ENCODE measurements at places on chromosomes 2 and 18. TPM values are rescaled to one million over a fixed set of nuclear protein-coding genes. Genes with fewer than 3 reads are reported as not detected.
A peak's percentile ranks its signal among the peaks of the same experiment; 100 is the strongest.

GRCh38 chr2:217085543-217085942 is 225.7 kb upstream of the TNP1 start:
- no peak overlapping the region for H3K4me3 ChIP-seq
- no peaks in the 10 kb centered on the region for H3K36me3 ChIP-seq
- DNase-seq, result no peak
- no peaks in the 10 kb centered on the region for H3K4me1 ChIP-seq

DNA sequence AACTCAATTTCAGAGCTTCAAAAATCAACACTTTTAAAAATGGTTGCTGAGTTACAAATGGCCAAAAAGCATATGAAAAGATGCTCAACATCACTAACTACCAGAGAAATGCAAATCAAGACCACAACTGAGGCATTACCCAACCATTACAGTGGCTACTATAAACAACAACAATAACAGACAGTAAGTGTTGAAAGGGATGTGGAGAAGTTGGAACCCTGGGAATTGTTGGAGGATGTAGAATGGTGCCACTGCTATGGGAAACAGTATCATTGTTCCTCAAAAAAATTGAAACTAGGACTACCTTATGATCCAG is 173.3 kb upstream of the SPRED2 start:
- H3K36me3 ChIP-seq, result no peaks in the 10 kb centered on the region
- no peaks in the 10 kb centered on the region for H3K27me3 ChIP-seq
- no peak overlapping the region for H3K27ac ChIP-seq

DNA sequence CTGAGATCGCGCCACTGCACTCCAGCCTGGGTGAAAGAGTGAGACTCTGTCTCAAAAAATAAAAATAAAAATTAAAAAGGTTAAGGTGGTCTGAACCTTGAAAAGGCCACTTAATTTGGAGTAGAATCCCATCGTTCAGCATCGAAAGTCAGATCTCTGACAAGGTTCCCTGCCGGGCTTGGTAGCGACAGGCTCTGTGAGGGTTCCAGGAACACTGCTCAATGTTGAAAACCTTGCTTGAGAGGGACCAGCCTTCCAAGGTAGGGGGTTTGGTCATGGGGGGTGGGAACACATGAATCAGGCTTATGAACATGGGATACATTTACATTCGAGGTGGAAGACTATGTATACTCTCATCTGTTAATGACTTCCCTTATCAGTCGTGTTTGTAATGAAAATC is 232.2 kb downstream of the FHOD3 start:
- no peak overlapping the region for H3K4me3 ChIP-seq
- H3K27me3 ChIP-seq, result no peaks in the 10 kb centered on the region
- no peak for DNase-seq
- H3K4me1 ChIP-seq, result no peaks in the 10 kb centered on the region
- H3K27ac ChIP-seq, result no peak overlapping the region

DNA sequence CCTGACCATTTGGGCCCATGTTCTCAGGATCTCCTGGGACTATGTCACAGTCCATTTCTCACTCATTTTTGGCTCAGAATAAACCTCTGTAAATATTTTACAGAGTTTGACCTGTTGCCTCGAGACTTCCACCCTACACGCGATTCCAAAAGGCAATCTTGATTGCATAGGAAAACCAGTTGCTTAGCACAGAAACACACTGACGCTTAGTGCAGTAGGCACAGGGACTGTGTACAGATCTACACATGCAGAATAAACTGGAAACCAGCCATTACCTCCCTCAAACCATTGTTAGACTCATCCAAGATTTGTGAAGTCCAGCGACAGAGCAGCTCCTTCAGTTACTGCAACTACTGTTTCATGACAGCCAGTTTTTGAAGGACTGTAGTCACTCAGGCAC is 73.0 kb downstream of the NCKAP5 start:
- H3K4me3 ChIP-seq, result no peak overlapping the region
- no peak overlapping the region for H3K27ac ChIP-seq
- no peak for DNase-seq
- no peaks in the 10 kb centered on the region for H3K27me3 ChIP-seq
- no peaks in the 10 kb centered on the region for H3K36me3 ChIP-seq

- no peak for DNase-seq
- H3K27ac ChIP-seq, result peak overlapping the region; percentile 37
- no peaks in the 10 kb centered on the region for H3K27me3 ChIP-seq
Measured at GRCh38 chr2:26359886-26360473, 13.4 kb upstream of the ADGRF3 start.

- no peak overlapping the region for H3K4me3 ChIP-seq
- no peaks in the 10 kb centered on the region for H3K27me3 ChIP-seq
- no peak overlapping the region for H3K27ac ChIP-seq
- peaks cover 5% of the 10 kb centered on the region for H3K36me3 ChIP-seq
Measured at GRCh38 chr2:232076736-232077135, 115.2 kb downstream of the DIS3L2 start.

DNA sequence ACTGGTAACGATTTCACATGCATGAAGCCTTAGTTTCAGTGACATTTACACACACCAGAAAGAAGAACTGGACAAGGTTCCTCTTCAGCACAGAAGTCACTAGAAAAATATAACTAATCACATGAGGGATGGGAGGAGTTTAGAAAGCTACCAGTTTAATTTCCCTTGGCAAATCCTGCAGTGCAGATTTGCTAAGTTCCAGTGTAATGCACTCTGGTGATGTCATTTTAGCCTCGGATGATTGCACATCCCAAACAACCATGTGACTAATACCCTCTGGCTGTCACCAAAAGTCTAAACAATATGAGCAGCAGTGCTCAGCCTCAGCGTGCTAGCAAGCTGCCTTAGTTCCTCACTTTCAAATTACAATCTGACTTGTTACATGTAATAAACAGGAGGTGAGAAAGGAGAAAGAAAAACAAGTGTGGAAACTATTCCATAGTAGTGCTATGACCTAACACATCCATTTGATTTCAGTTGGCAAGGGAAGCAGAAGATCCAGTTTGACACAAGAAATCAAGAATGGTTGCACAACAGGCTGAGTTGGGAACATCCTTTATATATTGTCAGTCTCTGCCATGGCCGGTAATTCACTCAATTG is 35.3 kb upstream of the PPP1CB start:
- no peak overlapping the region for H3K4me3 ChIP-seq
- H3K27me3 ChIP-seq, result peaks cover 1% of the 10 kb centered on the region
- no peaks in the 10 kb centered on the region for H3K4me1 ChIP-seq
- H3K27ac ChIP-seq, result no peak overlapping the region

DNA sequence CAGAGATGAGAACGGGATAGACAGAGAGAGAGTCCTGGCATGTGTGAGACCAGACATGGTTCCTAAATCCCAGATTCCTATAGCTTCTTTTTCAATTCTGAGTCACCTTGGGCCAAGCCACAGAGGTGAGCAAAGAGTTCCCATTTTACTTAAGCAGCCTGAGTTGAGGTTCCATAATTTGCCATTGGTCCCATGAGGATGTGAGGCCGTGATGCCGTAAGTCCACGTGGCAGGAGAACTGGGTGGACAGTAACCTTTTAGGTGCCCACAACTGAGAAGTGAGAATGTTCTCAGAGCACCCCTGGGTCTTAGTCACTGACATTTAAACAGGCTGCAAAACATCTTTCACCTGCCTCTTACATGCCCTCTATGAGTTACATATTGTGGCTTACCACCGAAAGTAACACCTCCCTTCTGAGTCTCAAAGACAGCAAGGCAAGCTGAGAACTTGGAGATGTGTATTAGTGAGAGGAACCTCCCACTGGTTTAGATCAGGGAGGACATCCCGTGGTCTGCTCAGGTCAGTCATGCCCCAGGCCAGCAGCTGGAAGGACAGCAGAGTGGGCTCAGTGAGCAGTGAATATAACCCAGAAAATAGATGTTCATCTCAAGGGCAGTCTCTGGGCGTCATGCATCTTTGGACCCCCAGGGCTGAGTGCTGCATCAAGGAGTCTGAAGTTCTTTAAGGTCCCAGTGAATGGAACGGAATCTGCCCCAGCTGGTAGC is 127.9 kb upstream of the LGALSL start:
- H3K4me1 ChIP-seq, result peaks cover 35% of the 10 kb centered on the region
- no peak overlapping the region for H3K27ac ChIP-seq
- H3K27me3 ChIP-seq, result peaks cover 9% of the 10 kb centered on the region
- no peak for DNase-seq
- H3K4me3 ChIP-seq, result no peak overlapping the region

DNA sequence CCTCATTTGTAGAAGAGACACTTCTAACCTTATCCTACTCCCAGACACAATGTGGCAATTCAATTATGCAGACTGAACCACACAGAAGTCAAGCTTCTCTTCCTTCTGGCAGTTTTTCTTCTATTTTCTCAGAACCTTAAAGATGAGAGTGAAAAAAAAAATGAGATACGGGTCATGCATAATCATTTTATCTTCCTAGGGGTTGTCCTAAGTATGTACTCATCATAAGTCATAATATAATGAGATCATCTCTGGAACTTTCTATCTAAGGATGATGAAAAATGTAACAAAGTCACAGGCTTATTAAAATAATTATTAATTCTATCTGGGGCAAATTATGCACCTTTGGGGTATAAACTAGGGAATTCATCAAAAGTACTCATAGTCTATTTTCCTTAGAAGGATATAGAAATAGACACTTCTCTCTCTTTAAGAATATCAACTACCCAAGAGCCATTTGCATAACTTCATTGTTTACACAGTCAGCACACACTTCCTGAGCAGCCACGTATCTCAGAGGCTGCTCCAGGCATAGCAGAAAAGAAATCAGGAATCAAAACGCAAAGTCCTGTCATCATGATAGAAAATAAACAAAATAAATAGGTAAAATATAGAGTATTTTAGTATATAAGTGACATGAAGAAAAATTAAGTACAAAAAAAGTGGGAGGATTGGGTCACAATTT is 345.9 kb upstream of the SPHKAP start:
- no peak overlapping the region for H3K27ac ChIP-seq
- no peak for DNase-seq
- no peaks in the 10 kb centered on the region for H3K36me3 ChIP-seq
- no peak overlapping the region for H3K4me3 ChIP-seq

- H3K27me3 ChIP-seq, result peaks cover 4% of the 10 kb centered on the region
- no peak for DNase-seq
- no peak overlapping the region for H3K4me3 ChIP-seq
- no peaks in the 10 kb centered on the region for H3K36me3 ChIP-seq
Measured at GRCh38 chr2:177577075-177577474, 184.5 kb downstream of the AGPS start.

GRCh38 chr2:883803-884748 is 66.6 kb upstream of the SNTG2 start:
- no peaks in the 10 kb centered on the region for H3K27me3 ChIP-seq
- H3K4me3 ChIP-seq, result no peak overlapping the region
- H3K36me3 ChIP-seq, result no peaks in the 10 kb centered on the region
- peaks cover 13% of the 10 kb centered on the region for H3K4me1 ChIP-seq
- H3K27ac ChIP-seq, result no peak overlapping the region

DNA sequence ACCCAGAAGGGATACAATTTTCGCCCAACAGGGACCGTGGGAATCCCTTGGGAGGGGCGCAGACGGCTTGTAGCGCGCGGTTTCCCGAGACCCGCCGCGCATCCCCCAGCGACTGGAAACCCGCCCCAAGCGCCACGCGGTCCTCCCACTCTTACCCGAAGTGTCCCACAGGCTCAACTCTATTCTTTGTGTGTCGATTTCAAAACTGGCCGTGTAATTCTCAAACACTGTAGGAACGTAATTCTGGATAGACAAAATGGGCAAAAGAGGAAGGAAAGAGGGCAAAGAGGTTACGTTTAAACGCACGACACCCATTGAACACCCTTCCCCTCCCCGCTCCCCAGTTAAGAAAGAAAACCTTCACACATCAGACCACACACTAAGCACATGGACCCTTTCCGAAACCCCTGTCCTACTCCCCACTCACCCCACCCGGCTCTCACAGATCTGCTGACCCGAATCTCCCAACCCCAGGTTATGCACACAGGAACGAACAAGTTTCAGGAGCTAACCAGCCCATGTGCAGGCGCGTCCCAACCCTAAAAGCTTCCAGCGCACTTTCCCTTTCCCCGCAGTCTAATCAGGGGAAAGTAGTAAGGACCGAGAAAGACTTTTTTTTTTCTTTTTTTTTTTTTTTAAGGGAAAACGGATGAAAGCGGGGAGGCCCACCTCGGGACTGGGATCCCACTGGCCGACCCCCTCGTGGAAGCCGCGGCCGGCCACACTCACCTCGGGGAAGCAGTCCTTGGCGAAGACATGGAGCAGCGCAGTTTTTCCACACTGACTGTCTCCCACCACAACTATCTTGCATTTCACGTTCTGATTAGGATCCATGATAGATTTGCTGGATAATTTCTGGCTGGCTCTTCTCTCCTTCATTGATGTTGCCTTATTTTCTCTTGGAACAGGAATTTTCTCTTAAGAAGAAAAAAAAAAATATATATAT is 655 bp downstream of the RND3 start:
- peak overlapping the region; percentile 91 for H3K4me3 ChIP-seq
- H3K4me1 ChIP-seq, result peaks cover 17% of the 10 kb centered on the region
- DNase-seq, result peak; percentile 37
- H3K27me3 ChIP-seq, result peaks cover 10% of the 10 kb centered on the region
- no peaks in the 10 kb centered on the region for H3K36me3 ChIP-seq
- H3K27ac ChIP-seq, result peak overlapping the region; percentile 24

- H3K27me3 ChIP-seq, result peaks cover 4% of the 10 kb centered on the region
- no peak overlapping the region for H3K4me3 ChIP-seq
- H3K36me3 ChIP-seq, result no peaks in the 10 kb centered on the region
Measured at GRCh38 chr18:23451011-23451410, 2.1 kb upstream of the RIOK3 start.

DNA sequence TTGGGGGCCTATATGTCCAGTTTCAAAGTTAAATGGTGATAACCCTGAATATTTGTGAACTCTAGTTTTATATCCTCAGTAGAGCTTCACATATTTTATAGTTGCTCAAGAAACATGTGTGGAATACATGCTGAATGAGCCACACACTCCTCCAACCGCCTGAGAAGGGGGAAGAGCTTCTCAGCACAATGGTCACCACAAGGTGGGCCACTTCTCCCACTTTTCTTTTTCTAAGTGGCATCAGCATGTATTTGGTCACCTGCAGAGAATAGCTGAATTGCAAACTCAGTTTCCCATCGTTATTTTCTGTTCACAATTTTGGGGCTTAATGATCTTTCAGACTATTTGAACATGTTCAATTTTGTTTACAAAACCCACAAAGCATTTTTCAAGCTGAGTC is 340.5 kb downstream of the PARD3B start:
- H3K4me1 ChIP-seq, result peaks cover 6% of the 10 kb centered on the region
- H3K36me3 ChIP-seq, result no peaks in the 10 kb centered on the region
- no peak overlapping the region for H3K4me3 ChIP-seq
- DNase-seq, result peak; percentile 29
- no peaks in the 10 kb centered on the region for H3K27me3 ChIP-seq

- H3K36me3 ChIP-seq, result no peaks in the 10 kb centered on the region
- no peak for DNase-seq
- H3K27me3 ChIP-seq, result peaks cover 4% of the 10 kb centered on the region
- no peaks in the 10 kb centered on the region for H3K4me1 ChIP-seq
- no peak overlapping the region for H3K27ac ChIP-seq
Measured at GRCh38 chr18:75391279-75392225, 36.0 kb downstream of the SMIM21 start.

Gene AGPS
- total RNA-seq, result 54.4 TPM

Gene MYO1B
- total RNA-seq, result 81.0 TPM

Gene LRRC30
- not detected for total RNA-seq

Gene MSH6
- 82.0 TPM for total RNA-seq

Gene ABCA12
- not detected for total RNA-seq

Gene TEX44
- not detected for total RNA-seq

Gene PRKAG3
- total RNA-seq, result not detected

Gene TEKT4
- total RNA-seq, result not detected
